SW480 (cell line): ENCODE measurements at places on chromosomes 5 and 9.

- peak; percentile 85 for DNase-seq
Measured at GRCh38 chr9:127159325-127159801, 36.9 kb upstream of the ANGPTL2 start.

DNA sequence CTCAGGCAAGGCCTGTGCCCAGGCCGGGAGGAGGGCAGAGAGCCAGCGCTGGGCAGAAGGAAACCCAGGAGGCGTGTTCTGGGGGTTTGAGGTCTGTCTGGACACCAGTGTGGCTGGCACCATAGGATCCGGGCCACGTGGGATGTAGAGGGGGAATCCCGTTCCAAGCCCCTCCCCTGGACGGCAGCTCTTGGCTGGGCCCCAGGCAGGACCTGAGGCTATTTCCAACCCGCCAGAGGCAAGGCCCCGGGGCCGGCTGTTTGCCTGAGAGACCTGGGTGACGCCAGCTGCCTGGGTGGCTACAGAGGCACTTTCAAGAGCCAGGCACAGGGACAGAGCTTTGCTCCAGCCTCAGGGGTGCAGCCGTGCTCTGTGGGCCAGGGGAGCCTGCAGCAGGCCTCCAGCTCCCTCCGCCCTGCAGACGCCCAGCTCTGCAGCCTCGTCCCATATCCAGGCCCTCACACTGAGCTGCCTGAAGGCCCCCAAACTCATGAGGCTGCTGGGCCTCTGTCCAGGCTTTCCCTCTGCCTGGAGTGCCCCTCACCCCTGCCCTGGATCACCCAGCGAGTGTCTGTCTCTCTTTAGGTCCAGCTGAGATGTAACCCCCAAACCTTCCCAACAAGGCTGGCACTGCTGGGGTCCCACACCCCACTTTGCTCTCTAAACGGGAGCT lies 56.6 kb upstream of the EGFL7 start:
- DNase-seq = no peak

DNA sequence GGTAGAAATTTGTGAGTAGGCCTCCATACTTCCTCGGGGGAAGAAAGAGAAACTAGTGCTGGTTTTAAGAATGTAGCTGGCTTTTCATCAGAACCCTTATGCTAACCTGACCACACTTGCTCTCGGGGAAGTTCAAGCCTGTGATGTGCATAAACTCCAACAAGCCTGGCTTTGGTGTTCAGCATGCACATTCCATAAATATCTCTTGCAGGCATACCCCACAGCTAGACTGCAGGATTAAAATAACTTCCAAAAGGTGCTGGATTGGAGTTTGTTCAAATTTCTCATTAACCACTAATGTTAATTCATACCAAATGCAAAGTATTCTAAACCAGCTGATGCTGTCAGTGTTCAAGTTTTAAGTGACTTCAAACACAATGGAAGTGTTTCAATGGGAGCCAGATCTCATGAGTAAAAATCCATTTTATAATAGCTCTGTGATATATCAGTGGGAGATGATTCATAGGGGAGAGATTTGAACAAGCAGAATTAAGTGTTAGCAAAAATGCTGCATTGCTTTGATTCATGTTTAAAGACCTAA lies 79.4 kb downstream of the NPR3 start:
- no peak for DNase-seq

DNA sequence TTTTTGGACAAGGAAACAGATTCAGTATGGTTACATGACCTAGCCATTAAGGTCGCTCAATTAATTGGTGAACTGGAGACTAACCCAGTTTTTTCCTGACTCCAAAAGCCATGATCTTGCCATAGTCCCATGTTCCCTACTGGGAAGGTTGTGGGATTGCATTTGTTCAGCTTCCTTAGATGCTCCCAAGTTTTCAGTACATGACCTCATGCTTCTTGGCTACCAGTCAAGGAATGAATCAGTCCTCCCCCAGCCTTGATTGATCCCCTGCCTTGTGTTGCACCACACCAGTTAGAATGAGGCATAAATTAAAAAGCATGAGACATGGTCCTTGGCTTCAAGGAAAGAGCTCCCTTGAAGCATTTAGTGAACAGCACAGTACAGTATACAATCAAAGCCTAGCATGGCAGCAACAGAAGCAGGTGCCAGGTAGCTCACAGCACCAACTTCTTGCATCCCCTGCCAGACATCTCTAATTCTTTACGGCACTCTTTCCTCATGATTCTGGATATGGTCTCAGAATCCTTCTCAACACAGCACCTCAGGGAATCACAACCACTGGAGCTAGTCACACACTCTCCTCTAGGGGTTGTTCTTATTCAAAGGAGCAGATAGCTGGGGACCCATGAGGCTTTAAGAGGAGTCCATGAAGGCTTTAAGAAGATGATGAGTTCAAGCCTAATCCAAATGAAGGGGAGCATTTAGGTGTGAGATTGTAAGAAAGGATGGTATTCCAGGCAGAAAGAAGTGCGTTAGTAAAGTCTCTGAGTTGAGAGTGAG lies 295.5 kb upstream of the CLINT1 start:
- no peak for DNase-seq

DNA sequence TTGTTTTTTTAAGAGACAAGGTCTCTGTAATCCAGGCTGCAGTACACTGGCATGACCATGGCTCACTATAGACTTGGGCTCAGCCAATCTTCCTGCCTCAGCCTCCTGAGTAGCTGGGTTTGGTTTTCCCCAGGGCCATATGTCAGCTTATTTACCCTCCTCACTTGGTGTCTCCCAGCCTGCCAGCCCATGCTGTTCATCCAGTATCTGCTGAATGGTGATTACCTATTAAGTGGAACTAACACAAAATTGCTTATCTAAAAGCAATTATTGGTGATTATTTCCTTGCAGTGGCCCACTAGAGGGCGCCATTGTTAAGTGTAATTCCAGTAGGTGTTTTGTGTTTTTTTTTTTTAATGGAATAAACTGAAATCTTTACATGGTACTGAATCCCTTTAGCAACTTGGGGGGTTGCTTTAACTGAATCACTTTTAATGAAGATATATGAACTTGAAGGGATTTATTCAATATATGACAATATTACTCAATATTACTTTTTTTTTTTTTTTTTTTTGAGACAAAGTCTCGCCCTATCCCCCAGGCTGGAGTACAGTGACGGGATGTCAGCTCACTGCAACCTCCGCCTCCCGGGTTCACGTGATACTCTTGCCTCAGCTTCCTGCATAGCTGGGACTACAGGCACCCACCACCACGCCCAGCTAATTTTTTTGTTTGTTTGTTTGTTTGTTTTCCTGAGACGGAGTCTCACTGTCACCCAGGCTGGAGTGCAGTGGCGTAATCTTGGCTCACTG lies 13.8 kb downstream of the EXOSC2 start:
- DNase-seq = peak; percentile 63

GRCh38 chr9:137294681-137295237 lies 7.3 kb downstream of the NRARP start:
- DNase-seq = peak; percentile 79

GRCh38 chr5:119031905-119032304 lies 39.0 kb upstream of the DMXL1 start:
- peak; percentile 10 for DNase-seq

- no peak for DNase-seq
Measured at GRCh38 chr5:89055015-89055694, 172.2 kb upstream of the MEF2C start.

DNA sequence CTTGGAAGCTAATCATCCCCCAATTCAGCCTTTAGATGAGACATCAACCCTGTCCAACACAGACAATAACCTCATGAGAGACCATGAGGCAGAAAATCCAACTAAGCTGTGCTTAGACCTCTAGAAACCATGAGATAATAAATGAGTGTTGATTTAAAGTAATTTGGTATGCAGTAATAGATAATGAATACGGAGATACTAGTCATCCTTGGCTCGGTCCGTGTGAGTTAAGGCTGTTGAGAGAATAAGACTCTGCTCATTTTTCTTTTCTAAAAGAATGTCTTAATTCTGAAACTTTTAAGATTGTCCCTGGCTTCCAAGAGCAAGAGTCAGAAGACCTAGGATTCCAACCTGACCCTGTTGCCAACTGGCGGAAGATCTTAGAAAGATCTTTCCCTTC lies 6.1 kb downstream of the TNC start:
- no peak for DNase-seq

GRCh38 chr9:8903077-8903476 lies 1103.5 kb upstream of the DMAC1 start:
- no peak for DNase-seq

GRCh38 chr9:131635285-131635684 lies 90.0 kb downstream of the PRRT1B start:
- DNase-seq = peak; percentile 86

DNA sequence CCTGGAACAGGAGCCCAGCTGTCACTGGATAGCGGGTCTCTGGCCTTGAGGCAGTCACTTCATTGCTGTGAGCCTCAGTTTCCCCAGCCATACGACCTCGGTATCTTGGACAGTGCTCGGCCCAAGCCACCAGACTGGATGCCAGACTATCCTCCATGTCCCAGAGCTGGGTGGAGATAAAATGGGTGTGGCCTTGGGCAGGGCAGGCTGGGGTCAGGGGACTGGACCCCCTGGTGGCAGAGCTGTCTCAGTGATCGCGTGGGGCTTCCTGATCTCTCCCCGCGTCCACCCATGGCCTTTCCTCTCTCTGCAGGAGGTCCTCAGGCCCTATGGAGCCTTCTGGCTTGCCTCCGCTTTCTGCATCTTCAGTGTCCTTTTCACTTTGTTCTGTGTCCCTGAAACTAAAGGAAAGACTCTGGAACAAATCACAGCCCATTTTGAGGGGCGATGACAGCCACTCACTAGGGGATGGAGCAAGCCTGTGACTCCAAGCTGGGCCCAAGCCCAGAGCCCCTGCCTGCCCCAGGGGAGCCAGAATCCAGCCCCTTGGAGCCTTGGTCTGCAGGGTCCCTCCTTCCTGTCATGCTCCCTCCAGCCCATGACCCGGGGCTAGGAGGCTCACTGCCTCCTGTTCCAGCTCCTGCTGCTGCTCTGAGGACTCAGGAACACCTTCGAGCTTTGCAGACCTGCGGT lies 10.0 kb downstream of the SLC2A8 start:
- no peak for DNase-seq

DNA sequence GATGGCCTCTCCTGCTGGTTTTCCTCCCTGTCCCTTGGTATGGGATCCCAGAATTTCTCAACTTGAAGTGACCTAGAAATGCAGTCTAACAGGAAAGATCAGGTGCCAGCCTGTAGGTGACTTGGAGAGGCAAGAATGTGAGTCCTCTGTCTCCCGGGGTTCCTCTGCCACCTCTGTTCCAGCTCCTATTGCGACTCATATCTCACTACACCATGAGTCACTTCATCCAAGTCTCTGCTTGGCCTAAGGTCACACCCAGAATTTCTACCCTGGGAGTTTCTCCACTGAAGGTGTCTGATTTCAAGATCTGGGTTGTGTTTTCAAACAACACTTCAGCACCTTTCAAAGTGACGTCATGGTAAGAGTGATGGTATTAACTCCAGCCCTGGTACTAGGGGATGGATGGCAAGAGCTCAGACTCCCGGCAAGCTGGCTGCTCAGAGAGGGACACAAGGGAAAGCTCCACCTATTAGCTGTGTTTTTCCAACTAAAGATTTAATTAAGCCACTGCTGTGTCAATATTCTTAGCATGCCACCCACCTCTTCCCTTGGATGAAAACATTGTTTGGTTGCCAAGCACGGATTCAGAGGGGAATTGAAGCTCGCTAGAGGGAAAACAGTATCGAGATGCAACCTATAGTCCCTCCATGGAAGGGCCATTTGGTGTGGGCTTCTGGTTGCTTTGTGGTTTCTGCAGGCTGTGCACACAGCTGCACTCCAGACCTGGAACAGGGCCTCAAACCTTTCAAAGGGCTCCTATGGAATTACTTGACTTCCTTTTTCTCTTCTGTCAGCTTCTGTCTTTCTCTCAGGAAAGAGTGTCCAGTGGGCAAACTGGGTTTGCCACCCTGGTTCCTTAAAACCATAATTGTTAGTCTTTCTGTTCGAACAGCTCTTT lies 205.7 kb downstream of the GAS1 start:
- peak; percentile 58 for DNase-seq

GRCh38 chr5:2699231-2699630 lies 52.2 kb downstream of the IRX2 start:
- no peak for DNase-seq

DNA sequence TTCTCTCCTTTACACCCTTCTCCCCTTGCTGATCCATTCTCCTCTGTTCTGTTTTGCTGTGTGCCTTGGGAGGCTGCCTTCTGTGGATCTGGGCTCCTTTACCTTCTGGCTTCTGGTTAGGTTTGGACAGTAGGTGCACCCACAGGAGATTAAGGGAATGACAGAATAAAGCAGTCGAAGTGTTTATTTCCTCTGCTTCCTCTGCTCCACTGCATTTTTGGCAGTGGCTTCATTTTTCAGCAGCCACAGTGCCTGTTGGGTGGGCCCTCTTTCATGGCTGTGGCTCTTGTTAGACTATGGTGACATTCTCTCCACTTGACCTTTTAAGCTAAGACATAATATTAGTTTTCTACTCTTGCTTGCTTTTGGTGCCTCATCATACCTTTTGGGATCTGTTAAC lies 144.1 kb downstream of the CCDC171 start:
- DNase-seq = no peak

GRCh38 chr5:126460459-126460858 lies 37.2 kb downstream of the GRAMD2B start:
- DNase-seq = no peak

- peak; percentile 82 for DNase-seq
Measured at GRCh38 chr9:81028504-81028903, 660.8 kb downstream of the TLE1 start.

DNA sequence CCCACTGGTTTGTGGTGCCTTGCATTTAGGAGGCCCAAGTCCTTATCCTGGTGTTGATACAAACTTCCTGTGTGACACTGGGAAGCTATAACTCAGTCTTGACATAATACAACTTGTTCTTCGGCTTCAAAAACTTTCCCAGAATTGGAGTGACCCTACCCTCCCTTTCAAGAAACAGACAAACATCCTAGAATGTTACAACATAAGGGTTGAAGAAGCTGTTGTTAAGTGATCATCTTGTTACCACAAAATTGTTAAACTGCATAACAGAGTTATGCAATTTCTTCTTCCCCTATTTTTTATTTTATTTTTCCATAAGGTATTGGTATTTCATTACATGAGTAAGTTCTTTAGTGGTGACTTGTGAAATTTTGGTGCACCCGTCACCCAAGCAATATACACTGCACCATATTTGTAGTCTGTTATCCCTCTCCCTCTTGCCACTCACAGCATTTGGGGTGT lies 21.3 kb downstream of the TLR4 start:
- DNase-seq = no peak

DNA sequence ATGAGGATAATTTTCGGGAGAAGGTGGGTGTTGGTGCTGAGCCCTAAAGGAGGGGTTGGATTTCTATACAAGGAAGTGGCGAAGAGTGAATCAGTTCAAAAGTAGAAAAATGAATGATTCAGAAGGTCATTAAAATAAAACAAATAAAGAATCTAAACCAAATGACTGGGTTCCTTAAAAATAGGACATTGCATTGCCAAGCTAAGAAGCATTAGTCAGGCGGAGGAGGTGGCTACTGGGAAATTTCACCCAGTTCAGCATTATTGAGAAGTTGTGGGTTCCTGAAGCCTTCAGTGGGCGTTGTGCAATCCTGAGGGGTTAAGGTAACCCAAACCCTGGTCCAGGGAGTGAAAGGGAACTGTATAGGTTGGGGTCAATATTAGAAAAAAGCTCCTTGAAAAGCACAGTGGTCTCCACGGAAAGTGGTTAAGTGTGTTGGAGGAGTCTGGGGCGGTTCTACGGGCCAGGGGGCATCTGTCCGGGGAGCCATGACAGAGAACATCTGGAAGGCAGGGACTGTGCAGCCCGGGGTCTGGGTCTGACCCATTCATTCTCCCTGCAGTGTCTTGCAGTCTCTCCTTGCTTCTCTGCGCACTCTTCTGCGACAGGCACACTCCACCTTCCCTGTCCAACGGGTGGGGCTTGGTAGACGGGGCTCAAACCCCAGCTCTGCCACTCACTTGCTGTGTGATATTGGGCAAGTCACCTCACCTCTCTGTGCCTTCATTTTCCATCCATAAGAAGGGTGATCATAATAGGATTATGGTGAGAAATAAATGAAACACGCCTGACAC lies 27.6 kb upstream of the DUSP1 start:
- no peak for DNase-seq
